ENCODE measurements at places on chromosomes 2 and 18.
A peak's percentile ranks its signal among the peaks of the same experiment; 100 is the strongest.

DNA sequence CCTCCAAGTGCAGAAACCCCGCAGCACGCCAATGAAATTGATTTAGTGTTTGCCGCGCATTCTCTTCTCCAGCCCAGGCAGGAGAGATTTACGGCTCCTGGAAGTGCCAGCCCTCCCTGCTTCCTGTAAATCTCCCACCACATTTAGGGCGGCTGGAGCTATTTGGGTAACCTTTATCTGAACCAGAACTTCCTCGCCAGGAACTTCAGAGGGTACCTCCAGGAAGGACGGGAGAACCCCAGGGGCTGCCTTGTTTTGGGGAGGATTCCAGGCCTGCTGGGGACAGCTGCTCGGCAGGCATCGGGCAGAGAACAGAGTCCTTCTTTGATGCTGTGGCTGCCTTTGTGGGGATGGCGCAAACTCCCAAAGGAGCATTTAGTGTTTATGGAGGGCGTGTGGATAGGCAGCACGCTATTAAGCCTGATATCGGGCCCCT is 122.0 kb upstream of the MYCN start:
- no peak for DNase-seq

- no peak for DNase-seq
Observed at GRCh38 chr2:60706021-60706420, 50.0 kb upstream of the PAPOLG start.

GRCh38 chr2:240472078-240472790 is 36.8 kb downstream of the GPC1 start:
- no peak for DNase-seq

DNA sequence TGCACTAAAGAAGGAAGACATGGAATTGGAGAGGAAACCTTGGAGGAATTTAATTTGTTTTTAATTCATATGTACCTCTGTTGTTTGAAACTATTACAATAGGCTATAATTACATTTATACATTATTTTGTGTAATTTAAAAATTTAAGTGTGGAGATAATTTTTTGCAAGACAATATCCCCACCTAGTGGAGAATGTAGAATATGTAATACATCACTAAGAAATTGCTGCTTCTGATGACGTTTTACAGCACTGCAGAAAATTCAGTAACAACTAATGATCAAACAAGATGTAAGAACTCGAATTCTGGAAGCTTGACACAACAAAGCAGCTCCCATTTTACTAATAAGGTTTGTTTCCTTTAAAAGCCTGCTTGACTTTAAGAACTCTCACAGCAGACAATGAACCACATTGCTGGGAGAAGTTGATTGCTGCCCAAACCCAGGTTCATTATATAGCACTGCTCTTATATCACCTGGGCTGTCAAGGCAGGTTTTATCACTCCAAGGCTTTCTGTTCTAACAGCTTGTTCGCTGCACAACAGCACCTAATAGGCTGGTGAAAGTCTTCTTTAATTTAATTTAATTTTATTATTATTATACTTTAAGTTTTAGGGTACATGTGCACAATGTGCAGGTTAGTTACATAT is 53.4 kb downstream of the THADA start:
- peak; percentile 23 for DNase-seq

- no peak for DNase-seq
Observed at GRCh38 chr2:48207851-48208250, 301.6 kb upstream of the FBXO11 start.

GRCh38 chr2:58866040-58866439 is 624.9 kb upstream of the FANCL start:
- DNase-seq: no peak

- DNase-seq: no peak
Observed at GRCh38 chr2:198630384-198630783, 826.0 kb downstream of the PLCL1 start.

DNA sequence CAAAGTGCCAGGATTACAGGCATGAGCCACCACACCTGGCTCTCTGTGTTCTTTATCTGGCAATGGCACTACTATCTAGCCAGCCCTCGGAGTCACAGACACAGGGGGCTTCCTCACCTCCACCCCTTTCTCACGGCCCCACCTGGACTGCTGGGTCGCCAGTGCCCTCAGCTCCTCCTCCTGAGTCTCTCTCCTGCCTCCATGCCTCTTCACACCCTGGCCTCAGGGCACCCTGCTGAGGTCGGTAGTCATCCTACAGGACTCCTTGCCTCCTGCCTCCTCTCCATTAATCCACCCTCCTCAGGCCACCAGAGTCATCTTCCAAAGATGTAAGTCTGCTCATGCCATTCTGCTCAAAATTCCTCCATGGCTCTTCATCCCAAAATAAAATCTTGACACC is 8.6 kb upstream of the ASPRV1 start:
- DNase-seq: no peak

- no peak for DNase-seq
Observed at GRCh38 chr18:41146301-41146700, 808.7 kb upstream of the PIK3C3 start.

DNA sequence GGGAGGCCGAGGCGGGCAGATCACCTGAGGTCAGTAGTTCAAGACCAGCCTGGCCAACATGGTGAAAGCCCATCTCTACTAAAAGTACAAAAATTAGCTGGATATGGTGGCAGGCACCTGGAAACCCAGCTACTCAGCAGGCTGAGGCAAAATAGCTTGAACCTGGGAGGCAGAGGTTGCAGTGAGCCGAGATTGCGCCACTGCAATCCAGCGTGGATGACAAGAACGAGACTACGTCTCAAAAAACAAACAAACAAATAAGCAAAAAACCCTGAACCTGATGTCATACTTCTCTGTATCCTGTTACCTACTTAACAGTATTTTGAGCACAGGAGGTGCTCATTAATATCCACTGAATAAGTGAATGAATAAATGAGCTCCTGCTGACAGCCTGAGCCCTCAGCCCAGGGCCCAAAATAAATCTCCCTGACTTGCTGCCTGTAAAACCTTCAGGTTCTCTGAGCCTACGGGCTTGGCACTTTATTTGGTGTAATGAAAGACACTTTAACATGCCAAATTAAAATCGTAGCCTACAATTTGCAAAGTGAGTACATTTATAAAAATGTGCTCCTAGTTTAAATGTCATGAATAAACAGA is 215.1 kb downstream of the ZNF385B start:
- DNase-seq: no peak

DNA sequence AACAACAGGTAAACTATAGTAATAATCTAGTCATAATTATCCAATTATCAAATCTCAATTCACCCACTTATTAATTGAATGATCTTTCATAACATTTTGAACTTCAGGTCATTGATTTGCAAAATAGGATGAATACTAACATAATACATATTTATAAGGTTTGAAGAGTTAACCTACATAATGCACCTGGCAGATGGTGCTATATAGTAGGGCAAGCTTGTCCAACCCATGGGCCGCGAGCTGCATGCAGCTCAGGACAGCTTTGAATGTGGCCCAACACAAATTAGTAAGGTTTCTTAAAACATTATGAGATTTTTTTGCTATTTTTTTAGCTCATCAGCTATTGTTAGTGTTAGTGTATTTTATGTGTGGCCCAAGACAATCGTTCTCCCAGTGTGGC is 815.8 kb upstream of the ID2 start:
- no peak for DNase-seq

DNA sequence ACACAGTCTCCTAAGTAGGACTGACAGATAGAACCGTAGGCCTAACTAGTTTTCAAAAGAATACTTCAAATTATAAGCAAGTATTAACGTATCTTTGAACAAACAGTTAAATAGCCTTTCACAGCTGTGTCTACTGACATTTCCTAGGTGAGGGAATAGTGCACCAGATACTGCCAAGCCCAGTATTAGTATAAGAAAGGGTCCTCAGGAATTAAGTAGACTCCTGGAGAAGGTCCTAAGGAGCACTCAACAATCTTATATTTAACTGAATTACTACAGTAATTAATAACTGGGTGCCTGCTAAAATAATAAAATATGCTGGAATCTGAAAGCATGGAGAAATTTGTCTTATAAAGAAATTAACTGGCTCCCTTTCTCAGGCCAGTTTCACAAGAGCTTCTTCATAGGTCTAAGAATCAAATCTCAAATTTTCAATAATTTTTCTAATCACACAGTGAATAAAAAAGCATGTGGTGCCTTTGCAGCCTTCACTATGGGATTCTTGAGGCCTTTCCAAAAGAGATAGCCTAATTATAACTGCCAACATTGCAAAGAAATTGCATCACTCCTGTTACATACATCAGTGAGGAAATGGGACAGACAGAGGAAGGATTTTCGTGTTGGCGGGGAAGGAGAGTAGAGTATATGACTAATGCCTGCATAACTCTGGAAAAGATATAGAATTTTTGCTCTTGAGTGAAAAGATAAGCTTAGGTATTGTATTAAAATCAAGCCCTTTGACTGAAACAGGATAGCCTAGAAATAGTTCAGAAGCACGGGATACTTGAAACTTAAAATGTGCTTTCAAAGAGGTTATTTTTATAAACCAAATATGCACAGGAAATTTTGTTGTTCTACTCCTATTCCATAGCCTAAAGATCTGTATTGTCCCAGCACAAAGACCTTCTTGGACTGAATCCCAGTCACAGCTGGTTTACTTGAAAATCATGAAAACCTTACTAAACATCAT is 228.6 kb upstream of the STK17B start:
- peak; percentile 56 for DNase-seq

DNA sequence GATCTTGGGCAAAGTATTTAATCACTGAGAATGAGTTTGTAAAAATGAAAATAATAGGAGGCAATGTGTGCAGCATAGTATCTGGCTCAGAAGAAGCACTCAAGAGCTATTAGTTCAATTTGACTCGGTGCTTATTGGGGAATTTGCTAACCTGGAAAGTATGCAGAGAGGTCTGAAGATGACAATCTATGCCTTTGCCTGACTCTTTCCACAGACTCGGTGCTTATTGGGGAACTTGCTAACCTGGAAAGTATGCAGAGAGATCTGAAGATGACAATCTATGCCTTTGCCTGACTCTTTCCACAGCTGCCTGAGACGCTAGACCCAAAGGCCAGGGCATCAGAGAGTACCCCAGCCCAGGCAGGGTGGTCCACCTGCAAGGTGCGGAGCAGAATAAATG is 12.2 kb upstream of the SH3BP4 start:
- no peak for DNase-seq

DNA sequence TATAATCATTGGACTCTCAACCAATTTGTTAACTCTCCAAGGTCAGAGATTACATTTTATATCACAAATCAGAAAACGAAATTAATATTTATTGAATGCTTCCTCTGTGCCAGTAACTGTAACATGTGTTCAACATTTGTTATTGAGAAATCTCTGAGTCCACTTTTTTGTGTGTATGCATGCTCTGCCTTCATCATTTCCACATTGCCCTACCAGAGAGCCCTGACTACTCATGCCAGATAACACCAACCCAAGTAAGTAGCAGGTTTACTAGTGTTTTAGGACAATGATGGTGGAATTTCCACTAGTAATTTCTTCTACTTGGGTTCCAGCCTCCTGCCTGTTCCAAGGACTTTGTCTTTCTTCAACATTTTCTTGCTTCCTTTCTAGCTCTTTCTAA is 14.2 kb upstream of the FAP start:
- peak; percentile 25 for DNase-seq

DNA sequence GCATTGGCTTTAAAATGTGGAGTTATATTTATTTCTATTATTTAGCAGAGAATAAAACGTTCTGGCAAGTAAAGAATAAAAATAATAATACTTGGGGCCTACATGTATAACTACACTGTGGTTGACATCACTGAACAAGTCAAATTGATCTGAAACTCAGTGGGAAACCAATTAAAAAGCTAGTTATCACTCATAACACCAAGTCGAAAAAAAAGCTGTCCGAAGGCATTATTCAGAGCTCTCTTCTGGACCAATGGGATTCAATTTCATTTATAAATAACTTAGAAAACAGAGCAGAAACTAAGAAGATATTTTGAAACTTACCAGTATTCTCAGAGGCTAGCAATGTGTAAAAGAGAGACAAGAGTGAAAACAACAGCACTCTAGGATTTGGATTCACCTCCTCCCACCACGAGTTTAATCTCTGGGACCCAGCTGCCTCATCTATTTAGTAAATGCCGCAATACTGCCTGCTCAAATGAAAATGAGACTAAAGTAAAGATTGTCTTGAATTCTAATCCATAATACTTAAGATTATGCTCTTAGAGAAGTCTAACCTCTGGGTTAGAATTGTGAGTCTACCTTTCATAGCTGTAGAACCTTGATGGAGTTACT is 128.4 kb downstream of the NBAS start:
- DNase-seq: no peak

DNA sequence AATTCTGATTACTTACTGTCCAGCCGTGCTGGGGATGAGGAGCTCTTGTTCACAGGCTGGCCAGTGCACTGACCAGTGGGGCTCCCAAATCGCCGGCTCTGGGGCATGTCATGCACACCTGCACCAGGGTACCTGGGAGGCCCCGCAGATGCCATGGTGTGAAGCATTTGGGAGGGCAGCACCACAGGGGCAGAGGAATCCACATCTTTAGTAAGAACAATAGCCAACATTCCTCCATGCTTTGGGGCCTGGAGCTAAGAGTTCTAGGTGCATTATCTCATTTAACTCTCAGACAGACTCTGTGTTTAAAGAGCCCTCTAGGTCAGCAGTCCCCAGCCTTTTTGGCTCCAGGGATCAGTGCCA is 104.2 kb downstream of the ACKR3 start:
- DNase-seq: no peak

DNA sequence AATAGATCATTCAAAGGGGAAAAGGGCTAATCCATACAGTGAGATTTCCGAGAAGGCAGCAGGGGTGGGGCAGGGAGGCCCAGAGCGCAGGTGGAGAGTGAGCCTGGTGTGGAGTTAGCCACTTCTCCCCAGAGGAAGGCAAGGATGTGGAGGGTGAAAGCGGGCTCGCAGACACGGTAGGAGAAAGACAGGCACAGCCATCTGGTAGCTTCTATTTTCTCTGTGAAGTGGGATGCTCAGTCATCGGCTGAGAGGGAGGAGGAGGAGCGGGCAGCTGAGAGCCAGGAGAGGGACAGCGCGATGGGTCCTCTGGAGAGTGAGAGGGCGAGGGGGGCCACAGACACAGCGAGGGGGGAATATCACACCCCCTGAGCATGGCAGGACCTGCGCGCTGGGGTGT is 153.3 kb upstream of the NDUFV2 start:
- no peak for DNase-seq

DNA sequence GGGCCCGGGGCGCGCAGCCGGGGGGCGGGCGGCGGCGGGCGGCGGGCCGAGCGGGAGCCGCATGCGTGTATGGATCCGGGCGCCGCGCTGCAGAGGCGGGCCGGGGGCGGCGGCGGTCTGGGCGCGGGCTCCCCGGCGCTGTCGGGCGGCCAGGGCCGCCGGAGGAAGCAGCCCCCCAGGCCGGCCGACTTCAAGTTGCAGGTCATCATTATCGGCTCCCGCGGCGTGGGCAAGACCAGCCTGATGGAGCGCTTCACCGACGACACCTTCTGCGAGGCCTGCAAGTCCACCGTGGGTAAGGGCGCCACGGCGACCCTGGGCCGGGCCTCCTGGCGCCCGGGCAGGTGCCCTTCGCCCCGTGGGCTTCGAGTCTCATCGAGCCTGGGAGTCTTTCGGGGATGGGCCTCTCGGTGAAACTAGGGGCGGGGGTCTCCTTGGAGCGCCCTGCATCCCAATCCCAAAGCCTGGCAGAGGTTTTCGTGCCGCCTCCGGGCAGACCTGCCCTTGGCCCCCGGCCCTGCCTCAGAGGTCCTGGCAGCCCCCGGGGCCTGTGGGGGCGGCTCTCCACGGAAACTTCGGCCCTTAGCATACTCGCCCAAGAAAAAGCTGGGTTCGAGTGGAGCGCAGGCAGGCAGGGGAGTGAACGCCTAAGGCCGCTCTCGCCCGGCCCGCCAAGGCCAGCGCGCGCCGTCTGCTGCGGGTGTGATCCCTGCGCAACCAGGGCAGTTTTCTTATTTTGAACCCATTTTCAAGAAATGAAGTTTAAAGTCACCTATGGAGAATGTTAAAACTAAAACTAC is 622 bp downstream of the RAB12 start:
- no peak for DNase-seq

GRCh38 chr2:120722568-120723421 is 12.9 kb upstream of the GLI2 start:
- no peak for DNase-seq
